Stimulated activated CD4-positive, alpha-beta T cell treated with anti-CD3 and anti-CD28 coated beads, Interleukin-1b, Interleukin-23, amount 100 ng/mL, for 1 hour (primary cell): ENCODE measurements at places on chromosomes 6 and 20.

GRCh38 chr6:151425561-151425960 lies 26.4 kb downstream of the RMND1 start:
- no peak for DNase-seq

GRCh38 chr20:8948442-8949020 lies 120.4 kb upstream of the PLCB4 start:
- DNase-seq, result no peak

GRCh38 chr6:5630636-5631035 lies 369.3 kb downstream of the FARS2 start:
- DNase-seq, result no peak

GRCh38 chr6:24004659-24005058 lies 121.4 kb upstream of the NRSN1 start:
- no peak for DNase-seq

DNA sequence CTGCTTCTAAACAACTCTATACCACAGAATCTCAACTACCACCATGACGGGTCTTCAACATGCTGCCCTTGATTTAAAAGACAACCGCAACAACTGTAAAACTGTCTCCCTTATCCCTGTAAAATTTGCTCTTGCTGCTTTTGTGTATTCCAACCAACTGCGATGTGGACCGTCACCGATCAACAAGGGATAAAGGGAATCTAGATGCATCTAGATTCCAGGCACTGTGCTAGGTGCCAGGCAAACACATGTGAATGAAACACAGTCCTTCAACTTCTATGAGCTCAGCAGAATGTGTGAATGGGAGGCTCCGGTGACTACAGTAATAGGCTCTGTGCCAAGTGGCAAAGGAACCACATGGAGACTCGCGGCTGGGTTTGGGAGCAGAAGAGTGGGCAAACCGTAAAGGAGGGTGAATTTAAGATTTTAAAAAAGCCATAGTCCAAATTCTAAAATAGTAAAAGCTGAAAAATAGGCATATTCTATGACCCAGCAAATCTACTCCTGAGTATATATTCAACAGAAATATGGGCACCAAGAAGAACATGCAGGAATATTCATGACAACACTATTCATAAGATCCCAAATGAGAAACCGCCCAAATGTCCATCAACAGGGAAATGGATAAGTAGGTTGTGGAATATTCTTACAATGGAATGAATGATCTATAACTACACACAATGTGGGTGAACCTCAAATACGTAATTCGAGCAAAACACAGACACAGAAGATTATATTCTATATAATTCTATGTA lies 3.7 kb upstream of the PRND start:
- DNase-seq, result no peak
